Vagina (tissue), 2 donors: ENCODE measurements at places on chromosomes 2 and 18. TPM values are rescaled to one million over a fixed set of nuclear protein-coding genes. Genes with fewer than 3 reads are reported as not detected.

GRCh38 chr18:36496022-36496421 is 198.5 kb downstream of the FHOD3 start:
- DNase-seq: no peak

DNA sequence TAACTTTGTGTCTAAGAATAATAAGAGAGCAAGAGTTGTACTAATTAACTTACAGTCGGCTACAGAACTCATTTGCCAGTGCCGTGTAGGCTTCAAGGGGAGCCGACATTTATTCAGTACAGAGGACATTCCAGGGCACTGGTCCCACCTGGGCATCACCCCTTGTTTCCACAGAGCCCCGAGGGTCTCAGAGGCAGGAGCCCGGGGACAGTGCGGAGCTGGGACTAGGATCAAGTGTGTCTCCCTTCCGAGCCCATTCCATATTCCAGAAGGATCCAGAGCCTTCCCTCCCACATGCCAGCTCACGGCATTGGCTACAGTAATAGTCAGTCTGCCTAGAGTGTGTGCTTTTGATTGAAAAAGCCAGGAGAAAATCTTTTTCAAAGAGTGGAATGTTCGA is 71.5 kb upstream of the CTDP1 start:
- DNase-seq: no peak

DNA sequence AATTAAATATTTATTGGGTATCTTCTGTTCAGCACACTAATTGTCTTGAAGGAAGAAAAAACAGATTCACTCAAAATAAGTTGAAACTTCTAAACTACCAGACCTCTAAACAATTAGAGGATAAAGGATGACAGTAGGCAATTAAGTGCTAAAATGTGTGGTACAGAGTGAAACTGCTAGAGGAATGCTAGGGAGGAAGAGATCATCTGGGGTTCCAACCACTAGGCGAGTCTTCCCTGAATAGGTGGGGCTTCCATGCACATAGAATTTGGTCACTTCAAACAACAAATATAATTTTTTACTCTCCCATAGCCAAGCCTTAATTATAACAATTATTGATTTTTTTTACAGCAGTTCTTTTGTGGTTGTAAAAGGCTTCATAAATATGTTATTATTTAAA is 559.0 kb upstream of the ZEB2 start:
- DNase-seq: no peak

AMER3 gene
- not detected for total RNA-seq

- no peak for DNase-seq
Observed at GRCh38 chr2:227932403-227932802, 61.0 kb downstream of the DAW1 start.

DNA sequence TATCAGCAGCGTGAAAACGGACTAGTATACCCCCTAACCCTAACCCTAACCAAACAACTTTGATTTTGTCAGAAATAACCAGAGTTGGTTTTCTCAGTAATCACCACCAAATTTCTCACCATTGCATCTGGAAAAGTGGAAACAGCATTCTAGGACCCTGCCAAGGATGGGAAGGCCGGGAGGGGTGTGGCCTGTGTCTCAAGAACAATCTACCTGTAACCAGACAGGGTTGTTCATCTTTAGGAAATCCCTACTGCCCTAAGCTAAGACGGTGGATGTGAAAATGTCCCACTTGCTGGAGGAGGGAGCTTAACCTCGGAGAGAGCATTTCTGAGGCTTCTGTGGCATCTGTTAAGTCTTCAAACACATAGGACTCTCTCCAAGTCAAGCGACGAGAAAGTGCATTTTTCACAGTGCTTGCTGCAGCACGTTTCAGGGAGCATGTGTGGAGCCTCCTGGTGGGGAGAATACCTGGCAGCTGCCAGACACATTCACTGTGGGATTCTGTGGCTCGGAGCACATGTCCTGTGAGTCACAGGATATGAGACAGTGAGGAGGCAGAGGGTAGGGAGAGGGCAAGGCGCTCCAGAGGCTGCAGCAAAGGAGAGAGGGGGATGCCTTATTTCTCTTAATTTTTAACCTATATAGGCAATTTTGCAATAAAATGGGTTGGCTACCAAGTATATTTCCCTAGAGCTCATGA is 207.5 kb downstream of the SPP2 start:
- DNase-seq: no peak

DNA sequence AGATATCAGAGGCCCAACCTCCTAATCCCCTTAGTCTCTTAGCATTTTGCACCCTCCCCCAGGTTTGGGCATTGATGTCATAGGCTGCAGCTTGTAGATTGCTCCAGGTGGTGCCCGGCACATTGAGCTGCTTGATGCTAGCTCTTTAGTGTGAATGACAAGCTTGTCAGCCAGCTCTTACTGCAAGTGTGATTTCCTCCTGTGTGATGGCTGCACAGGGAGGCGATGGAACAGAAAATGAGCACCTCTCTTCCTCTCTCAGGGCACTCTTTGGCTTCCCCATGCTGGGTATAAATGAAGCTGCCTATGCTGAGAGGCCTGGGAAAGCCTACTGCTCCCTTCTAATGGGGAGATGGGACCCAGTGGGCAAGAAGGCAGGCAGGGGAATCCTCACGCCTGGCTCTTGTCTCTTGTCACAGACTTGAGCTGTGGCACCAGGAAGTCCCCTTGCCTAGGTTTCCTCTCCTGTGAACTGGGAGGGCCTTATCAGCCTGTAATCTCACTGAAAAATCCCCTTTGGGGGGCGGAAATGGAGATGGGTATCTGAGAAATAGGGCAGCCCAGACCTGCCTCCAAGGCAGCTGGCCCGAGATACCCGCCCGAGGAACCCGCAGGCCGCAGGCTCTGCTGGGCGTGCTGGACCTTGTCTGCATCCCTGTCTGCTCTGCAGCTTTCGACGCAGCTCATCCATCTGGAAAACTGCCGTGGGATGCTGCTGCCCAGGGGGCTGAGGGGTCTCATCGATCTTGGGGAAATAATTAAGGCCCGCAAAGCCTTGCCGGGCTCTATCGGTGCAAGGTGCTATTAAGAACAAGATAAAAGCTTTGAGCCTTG is 163.5 kb upstream of the CXCR4 start:
- no peak for DNase-seq

GRCh38 chr2:48808311-48808710 is 52.8 kb upstream of the LHCGR start:
- no peak for DNase-seq

ANKRD53 gene
- 4.9 TPM for total RNA-seq

CTLA4 gene
- 7.9 TPM for total RNA-seq

GRCh38 chr2:4357121-4357520 is 653.7 kb downstream of the DCDC2C start:
- DNase-seq: no peak

DNA sequence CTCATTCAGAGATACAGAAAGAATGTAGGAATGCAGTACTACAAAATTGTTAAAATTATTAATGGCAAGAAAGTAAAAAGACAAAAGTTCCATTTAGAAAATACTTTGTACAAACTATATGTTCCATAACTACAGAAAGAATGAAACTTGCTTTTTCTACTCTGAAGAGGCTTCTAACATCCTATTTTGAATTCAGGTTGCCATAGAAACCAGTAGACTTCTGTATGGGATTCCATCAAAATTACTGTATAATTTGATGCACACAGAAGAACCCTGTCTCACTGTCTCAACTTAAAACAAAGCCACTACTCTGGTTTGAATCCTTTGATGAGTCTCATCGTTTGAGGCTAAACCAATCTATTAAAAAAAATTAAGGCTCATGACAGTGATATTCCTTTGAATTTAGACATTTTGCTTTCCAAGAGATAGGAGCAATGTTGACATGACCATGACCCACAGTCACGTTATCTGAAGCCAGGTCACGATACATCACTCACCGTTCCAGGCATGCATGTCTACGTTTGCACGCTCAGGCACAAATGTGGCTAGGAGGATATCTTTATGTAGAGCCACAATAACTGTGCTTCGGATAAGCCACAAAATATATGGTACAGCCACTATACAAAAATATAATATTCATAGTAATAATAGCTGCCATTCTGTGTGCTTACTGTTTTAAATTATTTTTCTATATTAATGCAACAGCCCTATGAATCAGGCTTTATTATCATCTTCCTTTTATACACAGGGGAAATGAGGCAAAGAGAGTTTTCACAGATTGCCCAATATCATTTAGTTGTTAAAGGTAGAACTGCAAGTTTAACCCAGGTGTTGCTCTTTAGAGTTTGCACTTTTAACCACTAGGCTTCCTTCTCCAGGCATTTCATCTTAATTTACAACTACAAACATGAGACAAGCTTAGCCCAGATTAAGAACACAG is 82.4 kb downstream of the CACNB4 start:
- DNase-seq: no peak

ZNF804A gene
- 1.2 TPM for total RNA-seq

- no peak for DNase-seq
Observed at GRCh38 chr2:65586516-65586915, 154.1 kb upstream of the SPRED2 start.

CLEC4F gene
- total RNA-seq: 0.49 TPM

DNA sequence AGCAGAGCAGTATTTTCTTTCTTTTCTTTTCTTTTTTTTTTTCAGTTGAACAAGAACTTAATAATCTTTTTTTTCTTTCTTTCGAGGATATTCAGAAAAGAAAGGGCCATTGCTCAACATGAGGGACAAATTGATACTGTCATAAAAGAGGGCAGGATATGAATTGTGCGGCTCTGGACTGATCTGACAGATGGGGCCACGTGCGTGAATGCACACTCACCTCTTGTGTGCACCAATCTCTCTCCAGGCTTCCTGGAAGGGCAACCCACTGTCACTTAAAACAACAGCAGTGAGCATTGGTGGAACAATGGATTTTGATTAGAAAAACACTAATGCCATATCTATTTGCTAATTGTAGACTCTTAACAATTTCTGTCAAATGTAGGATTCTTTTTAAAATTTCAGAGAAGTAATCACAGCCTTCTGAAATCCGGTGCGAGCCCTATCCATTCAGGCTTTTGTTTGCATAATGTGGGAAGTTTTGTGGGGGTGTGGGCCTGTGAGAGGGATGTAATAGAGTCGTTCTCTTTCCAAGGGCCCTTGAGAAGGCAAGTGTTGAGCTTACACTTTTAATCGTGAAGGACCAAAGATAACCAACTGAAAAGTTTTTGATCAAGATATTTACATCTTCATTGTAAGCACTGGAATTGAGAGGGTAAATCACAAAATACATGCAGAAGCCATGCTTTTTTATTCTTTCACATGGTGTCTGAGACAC is 298.8 kb downstream of the SP3 start:
- DNase-seq: no peak

DNA sequence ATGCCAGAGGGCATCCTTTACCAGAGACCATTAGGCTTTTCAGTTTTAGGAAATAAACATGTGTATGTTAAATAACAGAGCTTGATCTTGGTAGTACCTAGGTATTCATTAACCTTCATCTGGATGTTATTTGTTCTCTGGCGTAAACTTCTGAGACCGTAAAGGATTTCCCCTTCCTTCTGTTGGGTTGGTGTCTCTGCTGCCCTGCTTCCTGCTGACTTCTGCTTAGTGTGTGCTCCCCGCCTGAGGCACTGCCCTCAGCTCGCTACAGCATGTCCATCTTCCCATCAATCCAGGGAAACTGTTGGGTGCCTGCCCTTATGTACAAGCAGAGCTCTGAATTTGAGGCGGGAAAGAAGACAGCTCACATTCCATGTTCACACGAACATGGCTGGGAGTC is 177.9 kb downstream of the TPGS2 start:
- no peak for DNase-seq

FBXO36 gene
- 1.7 TPM for total RNA-seq

DNA sequence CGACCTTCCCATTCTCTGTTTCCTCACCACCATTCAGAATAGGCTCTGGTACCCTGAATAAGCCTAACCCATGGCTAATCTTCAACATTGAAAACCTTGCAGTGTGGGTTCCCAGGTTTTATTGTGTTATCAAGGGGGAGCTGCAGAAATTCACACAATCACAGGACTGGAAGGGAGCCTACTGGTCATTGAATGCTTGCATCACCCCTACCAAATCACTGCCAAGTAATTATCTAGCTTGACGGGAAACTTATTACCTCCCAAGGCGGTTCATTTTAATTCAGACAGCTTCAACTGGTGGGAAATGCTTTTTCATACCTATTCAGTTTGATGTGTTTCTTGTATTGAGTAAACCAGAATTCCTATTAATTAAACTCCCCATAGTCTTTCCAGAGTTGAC is 33.6 kb upstream of the EFEMP1 start:
- no peak for DNase-seq

- DNase-seq: no peak
Observed at GRCh38 chr2:201643216-201643890, at the start of gene TMEM237. TMEM237 (minus strand) TSS chr2:201643503; CDS start chr2:201643400, 103 bp downstream.
